ENCODE measurements at places on chromosomes 16 and 17.

- DNase-seq, result no peak
Measured at GRCh38 chr16:53219795-53220454, 165.1 kb downstream of the CHD9 start.

DNA sequence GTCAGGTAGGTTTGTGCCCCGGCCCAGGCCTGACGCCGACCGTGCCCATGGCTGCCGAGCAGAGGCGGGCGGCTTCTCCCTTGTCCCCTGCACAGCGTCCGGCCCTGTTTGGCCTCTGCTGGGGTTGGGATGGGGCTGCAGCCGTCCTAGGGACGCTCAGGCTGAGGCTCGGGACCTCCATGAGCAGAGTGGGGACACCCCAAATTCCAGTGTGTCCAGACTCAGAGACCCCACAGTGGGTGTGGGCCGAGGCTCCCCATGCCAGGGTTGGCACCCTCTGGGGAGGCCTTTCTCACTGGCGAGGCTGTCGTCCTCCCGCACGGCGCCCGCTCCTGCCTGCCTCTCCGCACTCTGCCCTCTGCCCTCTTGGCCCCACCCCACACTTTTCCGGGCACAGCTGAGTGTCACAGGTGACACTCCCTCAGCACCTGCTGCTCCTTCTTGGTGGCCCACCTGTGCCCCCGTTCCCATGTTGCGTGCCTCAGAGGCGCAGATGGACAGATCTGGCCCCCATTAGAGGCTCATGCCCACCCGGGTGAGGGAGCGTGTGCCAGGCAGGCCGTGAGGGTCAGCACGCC, 16.1 kb downstream of the TRAF7 start:
- no peak for DNase-seq

GRCh38 chr16:88066234-88066633, 115.0 kb downstream of the BANP start:
- DNase-seq, result no peak

GRCh38 chr16:63287401-63287800, 1251.2 kb upstream of the CDH8 start:
- DNase-seq, result no peak

GRCh38 chr16:89404561-89404960, 85.8 kb downstream of the ANKRD11 start:
- DNase-seq, result no peak

DNA sequence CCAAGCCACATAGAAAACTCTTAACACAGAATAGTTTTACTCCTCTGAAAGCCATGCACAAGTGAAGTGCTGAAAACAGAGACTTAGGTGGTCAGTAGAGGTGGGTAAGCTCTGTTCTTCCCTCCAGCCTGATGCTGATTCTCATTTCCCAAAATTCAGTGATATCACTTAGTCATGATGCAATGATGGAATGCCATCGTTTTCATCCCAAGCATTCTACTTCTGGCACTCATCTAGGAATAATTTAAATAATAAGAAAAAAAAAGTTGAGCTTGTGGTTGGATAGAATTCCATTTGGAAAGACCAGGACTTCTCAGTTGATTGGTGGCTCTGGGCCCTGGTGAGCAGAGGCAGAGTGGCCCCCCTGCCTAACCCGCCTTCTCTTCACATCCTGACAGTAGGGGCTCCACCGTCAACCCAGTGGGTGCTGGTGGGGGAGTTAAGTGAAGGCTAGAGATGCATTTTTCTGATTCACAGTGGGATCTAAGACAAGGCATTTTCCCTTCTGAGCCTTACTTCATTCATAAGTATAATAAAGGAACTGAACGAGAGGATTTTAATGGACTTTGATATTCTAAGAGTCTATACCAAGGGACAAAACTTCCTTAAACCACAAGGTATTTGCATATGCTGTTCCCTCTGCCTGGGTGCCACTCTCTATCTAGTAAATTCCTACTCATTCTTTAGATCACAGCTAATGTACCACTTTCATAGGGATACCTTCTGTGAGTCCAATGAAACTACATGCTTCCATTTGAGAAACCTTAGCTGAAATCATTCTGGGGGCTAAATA, 310.3 kb upstream of the DYNLRB2 start:
- no peak for DNase-seq

GRCh38 chr17:32596628-32597027, 109.8 kb downstream of the CDK5R1 start:
- no peak for DNase-seq

DNA sequence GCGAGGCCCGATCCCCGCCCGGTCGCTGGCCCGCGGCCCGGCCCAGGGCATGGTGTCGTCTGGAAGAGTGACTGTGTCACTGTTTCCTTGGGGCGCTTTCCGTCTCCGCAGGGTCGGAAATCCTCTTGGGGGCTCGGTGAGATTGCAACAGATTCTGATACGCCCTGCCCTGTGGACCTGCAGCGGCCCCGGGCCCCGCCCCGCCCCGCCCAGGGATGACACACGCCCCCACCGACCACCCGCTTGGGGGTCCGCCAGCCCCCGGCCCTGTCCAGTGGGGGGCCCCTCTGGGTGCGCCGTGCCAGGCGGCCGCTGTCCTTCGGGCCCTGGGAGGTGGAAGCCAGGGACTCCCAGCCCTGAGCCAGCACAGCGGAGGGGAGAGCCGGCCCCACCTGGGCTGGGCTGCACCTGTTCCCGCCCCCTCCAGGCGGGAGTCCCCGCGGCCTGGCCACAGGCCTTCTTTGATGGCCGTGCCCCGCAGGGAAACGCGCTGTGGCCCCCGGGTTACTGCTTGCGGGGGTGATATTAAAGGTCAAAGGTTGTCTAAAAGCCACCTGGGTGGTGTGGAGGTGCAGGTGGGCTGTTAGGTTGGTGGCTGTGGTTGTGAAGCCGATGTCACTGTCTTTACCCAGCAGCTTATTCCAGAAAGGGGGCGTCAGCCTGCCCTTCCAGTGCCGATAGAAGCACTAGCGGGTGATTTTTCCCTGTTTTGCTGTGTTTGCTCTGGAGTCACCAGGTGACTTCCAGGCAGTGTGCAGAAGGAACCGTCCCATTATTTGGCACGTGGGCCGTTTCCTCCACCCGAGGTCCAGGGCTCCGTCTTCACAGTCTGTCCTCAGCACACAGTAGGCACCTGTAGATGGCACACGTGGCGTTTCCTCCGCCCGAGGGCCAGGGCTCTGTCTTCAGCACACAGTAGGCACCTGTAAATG, 752 bp downstream of the TBC1D24 start:
- DNase-seq, result peak; percentile 27

DNA sequence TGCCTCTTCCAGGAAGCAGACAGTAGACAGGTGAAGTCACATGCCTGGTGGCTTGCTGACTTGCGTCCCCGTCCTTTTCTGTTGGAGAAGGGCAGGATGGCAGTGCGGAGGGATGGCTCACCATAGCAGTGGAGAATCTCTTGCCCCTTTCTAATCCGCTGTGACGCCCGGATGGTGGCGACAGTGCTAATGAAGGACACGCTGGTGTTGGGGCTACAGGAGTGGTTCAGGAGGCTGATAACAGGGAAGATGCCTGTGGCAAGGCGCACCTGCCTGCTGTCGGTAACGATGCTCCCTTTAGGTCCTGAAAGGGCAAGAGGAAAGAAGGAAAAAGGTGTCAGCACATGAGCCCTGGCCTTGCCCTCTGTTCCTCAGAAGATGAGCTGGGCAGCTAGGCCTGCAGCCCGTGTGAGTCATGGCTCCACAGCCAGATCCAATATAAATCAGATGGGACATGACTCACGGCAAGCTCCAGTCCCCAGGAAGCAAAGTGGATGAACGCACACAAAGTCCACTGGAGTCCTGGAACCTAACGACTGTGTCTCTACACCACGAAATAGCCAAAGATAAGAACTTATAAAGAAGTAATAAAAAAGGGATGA, 25.5 kb downstream of the SERPINF1 start:
- no peak for DNase-seq

GRCh38 chr17:77191244-77191643, 50.5 kb downstream of the SEC14L1 start:
- DNase-seq, result no peak

GRCh38 chr16:12558641-12559040, 245.0 kb downstream of the CPPED1 start:
- no peak for DNase-seq

GRCh38 chr17:11366272-11366850, 125.3 kb downstream of the SHISA6 start:
- DNase-seq, result no peak

GRCh38 chr16:3058139-3059030, 7.1 kb upstream of the IL32 start:
- DNase-seq, result no peak

DNA sequence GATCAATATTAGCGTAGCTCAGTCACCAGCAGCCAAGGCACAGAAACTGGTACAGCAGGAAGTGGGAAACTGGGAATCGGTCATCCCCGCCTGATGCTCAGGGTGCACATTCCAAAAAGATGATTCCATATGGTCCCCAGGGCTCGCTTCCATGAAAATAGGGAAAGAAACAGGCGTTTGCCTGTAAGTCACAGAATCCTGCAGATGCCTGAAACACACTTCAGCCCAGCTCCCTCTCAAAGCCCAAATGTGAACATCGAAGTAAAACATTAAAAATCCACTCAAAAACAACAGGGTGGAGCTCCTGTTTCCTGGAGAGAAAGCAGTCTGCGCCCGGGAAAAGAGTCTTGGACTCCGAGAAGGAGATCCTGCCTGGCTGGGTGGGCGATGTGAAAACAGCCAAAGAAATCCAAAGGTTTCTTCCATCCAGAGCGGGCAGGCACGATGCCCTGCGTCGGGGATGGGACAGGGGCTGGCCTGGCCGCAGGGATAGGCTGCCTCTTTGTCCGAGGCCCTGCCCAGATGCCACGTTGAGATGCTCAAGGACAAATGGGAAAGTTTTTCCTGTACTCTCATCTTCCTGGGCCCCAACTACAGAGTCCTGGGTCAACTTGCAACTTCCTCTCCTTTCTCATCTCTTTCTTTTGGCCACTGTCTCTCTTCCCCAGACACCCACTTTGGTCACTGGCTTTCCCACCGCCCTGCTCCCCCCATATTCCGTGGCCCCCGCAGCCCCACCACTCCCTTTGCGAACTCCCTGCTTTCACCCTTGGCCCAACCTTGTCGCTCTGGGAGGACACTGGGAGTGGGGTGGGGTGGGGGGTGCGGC, 743 bp downstream of the WIPI1 start:
- DNase-seq, result no peak

DNA sequence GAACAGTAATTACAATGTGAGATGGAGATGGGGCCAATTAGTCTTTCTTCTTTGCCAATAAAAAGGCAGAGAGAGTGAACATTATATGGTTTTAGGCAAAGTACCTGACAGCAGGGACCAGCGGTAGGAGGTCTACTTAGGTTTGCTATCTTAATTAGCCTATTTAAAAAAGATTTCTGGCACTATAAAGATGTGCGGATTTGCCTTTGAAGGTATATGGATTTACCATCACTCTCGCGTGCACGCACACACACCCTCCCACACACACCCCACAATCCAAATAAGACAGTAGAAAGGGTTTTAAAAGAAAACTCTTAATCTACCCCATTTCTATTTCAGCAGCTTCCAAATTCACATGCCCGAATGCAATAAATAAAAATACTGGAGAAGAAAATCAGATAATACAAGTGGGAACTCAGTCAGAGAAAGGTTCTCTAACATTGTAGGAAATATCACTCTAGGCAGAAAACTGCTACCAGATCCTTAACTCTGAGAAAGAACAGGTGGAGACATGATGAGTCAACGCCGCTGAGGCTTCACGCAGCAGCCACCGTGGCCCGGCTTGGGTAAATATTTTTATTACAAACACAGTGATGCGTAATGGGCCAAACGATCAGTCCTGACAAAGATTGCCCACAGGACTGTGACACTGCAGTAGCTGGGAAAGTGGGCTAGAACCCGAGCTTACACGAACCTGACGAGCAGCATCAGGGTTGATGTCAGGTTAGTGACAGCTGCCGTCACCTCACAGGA, 66.6 kb upstream of the AXIN2 start:
- no peak for DNase-seq

DNA sequence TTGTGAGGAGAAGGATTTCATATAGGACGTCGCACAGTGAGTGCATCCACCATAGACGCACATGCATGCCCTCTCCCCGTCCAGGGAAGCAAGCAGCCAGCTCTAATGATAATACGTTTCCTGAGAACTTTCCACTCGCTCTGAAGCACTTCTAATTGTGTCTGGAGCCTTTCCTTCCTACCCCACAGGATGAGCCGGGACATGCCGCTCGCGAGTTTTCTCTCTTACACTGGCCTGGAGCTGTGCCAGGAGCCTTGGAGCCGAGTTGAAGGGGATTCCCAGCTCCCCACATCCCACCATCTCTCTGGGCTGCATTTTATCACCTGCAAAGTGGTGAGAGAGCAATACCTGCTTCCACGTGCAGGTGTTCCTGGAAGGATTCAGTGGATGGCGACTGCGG, 368.1 kb downstream of the C16orf95 start:
- no peak for DNase-seq

GRCh38 chr17:76458580-76459490, 5.9 kb upstream of the UBE2O start:
- no peak for DNase-seq

DNA sequence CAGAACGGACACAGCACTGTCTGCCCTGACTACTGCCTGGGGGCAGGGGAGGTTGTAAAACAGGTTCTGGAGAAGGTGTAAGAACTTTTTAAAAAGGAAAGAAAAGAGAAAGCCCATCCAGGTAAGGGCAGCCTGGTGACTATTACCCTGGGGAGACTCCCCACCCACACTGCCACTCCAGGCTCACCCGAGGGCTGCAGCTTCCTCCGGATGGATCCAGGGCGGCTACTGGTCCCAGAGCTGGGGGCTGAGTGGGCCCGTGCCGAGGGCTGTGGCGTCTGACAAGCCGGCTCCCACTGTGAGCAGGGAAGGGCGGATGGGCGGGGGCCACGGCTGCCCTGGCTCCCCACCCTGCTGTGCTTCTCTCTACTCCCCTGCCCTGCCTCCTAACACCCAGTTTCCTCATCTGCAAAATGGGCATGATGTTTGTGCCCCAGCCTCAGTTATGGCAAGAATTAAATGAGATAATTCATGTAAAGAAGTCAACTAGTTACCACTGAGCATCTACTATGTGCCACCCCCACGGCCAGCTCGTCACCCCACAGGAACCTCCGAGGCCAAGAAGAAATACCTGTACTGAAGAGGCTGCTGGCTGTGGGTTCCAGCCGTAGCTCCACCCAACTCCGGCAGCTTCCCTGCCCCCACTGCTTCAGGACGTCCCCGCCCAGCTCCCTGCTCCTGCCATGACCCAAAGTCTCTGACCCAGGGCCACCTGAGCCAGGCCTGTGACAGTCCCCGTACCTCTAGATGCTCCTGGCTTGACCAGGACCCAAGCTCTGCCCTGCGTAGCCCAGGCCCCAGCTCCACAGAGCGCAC, 24.2 kb downstream of the KATNB1 start:
- no peak for DNase-seq

- DNase-seq, result no peak
Measured at GRCh38 chr17:4750606-4751005, 10.9 kb upstream of the CXCL16 start.
